ENCODE measurements at places on chromosomes 5 and 9.

GRCh38 chr9:95488954-95489353, 27.8 kb downstream of the PTCH1 start:
- DNase-seq: no peak

DNA sequence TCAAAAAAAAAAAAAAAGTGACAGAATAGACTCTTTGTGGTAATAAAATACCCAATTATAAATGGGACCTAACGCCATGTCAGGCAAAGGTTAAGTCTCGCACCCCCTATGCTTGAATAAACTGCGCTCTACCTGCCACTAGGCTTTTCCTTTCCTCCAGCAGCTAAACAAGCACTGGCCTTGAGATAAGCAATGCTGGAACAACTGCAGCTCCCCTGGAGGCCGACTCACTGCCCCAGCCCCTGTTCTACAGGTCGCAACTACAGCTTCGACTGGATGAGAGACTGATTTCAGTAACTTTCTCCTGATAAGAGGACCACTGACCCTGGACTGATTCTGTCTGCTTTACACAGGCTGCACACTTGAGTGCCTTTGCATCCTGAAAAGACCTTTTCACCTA, 210.2 kb downstream of the HSPA4 start:
- no peak for DNase-seq

DNA sequence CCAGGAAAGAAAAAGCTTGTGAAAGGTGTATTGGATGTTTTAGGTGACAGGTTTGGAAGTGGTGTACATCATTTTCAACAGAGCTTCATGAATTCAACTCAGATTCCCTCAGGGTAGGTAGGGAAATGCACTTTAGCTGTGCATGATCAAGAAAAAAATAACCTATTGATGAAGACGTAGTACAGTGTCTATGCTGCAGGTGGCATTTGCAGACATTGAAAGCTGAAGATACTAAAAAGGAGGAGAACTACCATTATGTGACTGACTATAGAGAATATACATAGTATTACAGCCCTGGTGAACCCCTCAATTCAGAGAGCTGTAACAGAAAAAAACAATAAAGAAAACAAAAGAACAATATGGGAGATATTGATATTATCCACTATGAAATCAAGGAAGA, 2344.7 kb upstream of the ACO1 start:
- no peak for DNase-seq

DNA sequence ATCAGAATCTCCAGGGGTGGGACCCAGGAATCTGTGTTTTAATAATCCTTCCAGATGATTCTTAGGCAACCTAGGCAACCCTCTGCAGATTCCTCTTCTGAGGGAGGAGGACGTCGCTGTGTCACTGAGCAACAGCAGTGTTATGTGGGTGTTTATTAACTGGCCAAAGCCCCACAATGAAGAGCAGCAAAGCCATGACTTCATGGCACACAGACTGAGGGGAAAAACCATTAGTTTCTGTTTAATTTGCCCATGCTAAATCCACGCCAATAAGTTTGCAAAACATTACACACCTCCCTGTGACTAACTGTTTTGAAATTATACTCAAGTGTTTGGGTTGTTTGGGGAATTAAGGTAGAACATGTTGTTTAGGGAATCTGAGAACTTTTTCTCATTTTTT, 83.7 kb upstream of the TMED7 start:
- DNase-seq: no peak

- DNase-seq: no peak
Observed at GRCh38 chr5:50922942-50923767, 256.7 kb downstream of the PARP8 start.

GRCh38 chr5:92378966-92379611, 996.0 kb upstream of the ARRDC3 start:
- no peak for DNase-seq

DNA sequence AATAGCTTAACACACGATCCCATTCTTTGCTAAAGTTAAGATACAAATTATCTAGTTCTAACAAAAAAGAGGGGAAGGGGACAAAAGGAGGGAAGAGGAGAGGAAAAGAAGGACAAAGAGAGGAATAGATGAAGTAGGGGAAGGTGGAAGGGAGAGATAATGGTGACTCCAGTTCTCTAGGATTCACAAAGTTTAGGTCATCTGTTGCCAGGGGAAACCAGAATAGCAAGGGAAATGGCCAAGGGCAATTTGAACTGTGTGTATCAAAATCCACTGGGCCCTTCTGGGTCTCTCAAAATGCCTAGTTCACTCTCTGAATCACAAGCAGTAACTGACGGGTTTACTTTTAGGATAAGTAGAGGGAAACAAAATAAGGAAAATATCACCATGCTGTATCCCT, 7.6 kb downstream of the SLC24A2 start:
- DNase-seq: no peak
